ENCODE measurements at places on chromosomes 2 and 18. TPM values are rescaled to one million over a fixed set of nuclear protein-coding genes. Genes with fewer than 3 reads are reported as not detected.

- no peak overlapping the region for H3K27ac ChIP-seq
- no peak for DNase-seq
- H3K36me3 ChIP-seq, result no peaks in the 10 kb centered on the region
- H3K4me3 ChIP-seq, result no peak overlapping the region
These were observed 1290.8 kb downstream of the DPP10 start for GRCh38 chr2:115733190-115733775.

PRSS56 gene
- not detected for total RNA-seq

OXER1 gene
- total RNA-seq, result 1.6 TPM

OR6B3 gene
- total RNA-seq, result not detected

DNA sequence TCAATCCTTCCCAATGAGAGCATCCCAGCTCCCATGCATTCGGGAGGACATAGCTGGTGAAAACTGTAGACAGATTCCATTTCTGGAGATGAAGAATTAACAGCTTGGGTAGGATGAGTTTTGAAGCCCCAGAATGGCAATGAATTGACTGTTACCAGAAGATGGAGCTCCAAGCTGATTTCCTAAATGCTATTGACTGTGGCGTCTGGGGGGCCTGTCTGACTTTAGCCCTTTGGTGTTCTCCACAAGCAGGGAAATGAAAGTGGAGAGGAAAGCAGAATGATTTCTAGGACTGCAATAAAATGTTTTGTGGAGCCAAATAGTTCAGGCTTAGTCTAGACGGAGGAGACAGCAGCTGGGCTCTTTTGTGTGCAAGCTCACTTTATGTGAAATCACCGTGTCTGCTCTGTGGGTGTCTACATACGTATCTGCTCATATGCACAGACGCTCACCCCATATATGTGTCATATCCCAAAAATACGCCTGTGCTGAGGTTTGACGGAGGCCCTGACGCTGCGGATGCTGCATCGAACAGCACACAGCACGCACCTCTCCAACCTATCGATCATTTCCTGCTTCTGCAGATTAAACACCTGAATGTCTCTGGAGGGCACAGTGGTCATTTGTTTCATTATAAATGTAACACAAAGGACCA lies 166.4 kb upstream of the PXDN start:
- DNase-seq, result no peak
- no peak overlapping the region for H3K27ac ChIP-seq
- no peaks in the 10 kb centered on the region for H3K36me3 ChIP-seq
- H3K27me3 ChIP-seq, result no peaks in the 10 kb centered on the region
- no peaks in the 10 kb centered on the region for H3K4me1 ChIP-seq

GPR155 gene
- total RNA-seq, result 0.35 TPM

DNA sequence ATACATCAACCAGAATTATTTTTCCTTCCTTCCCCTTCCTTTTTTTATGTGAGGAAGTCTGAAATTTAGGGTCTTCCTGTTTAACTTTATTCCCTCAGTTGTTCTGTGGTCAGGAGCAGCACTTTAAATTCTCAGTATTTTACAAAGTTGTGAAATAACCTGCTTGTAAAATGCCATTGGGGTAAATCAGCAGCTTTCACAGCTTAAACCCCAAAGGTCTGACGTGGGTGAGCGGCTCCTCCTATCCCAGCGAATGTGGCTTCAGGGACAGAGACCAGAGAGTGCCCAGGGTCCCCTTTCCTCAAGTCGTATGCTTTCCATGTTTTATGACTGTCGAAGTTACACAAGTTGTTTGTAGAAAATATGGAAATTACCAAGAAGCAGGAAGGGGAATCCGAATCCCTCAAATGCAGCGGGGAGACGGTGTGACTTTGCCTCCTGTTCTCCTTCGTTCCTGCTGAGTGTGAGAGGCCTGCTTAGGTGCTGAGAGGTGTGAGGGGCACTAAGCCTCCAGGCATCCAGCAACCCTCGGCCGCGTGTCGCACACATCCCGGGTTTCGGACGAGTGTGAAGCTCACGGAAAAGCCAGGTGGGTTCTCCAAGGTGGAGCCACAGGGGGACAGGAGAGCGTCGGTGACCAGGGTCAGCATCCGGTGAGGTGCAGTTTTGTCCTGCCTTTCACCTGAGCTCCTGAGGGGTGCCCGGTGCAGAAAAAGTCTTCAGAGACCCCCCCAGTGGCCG lies 10.8 kb upstream of the KCNG2 start:
- H3K27me3 ChIP-seq, result peaks cover 19% of the 10 kb centered on the region
- H3K36me3 ChIP-seq, result no peaks in the 10 kb centered on the region
- no peak for DNase-seq
- 0 out of 3 replicates have a peak overlapping the region, but pooled peaks have one; percentile 55 for H3K4me3 ChIP-seq
- H3K27ac ChIP-seq, result no peak overlapping the region

DNA sequence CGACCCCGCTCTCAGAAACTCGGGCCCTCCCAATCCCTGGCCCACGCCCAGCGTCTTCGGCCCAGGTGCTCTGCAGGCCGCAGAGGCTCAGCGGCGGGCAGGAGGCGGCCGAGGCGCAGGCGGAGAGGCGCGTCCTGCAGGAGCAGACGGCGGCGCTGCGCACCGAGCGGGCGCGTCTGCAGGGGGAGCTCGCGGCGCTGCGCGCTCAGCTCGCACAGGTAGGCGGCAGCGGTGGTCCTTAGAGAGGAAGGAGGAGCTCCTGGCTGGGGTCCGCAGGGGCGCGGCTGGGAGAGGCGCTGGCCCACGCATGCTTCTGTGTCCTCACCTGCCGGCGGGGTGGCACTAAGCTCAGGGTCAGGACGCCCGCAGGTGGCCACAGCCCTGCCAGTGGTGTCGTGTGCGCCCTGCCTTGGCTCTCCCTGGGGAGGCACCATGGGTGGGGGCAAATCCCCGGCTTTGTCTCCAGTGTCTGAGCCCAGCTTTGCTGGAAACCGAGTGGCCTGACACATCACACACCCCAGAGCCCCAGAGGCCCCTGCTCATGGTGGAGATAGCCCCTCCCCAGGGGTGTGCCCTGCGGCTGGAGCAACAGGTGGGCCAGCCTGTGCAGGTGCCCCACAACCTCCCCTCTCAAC lies 14.9 kb upstream of the SNED1 start:
- no peaks in the 10 kb centered on the region for H3K4me1 ChIP-seq
- H3K36me3 ChIP-seq, result no peaks in the 10 kb centered on the region
- no peaks in the 10 kb centered on the region for H3K27me3 ChIP-seq

- no peaks in the 10 kb centered on the region for H3K36me3 ChIP-seq
- no peak overlapping the region for H3K4me3 ChIP-seq
- H3K27me3 ChIP-seq, result no peaks in the 10 kb centered on the region
- no peak overlapping the region for H3K27ac ChIP-seq
- no peaks in the 10 kb centered on the region for H3K4me1 ChIP-seq
- DNase-seq, result no peak
These were observed 14.5 kb upstream of the KIF3C start for GRCh38 chr2:25996844-25997243.

ALLC gene
- not detected for total RNA-seq

RAB27B gene
- 0.24 TPM for total RNA-seq

- no peak for DNase-seq
- H3K4me3 ChIP-seq, result no peak overlapping the region
- H3K27me3 ChIP-seq, result no peaks in the 10 kb centered on the region
These were observed 23.4 kb downstream of the CENPA start for GRCh38 chr2:26809211-26809610.

- DNase-seq, result no peak
- no peak overlapping the region for H3K4me3 ChIP-seq
- H3K36me3 ChIP-seq, result peaks cover 7% of the 10 kb centered on the region
- H3K4me1 ChIP-seq, result no peaks in the 10 kb centered on the region
- no peaks in the 10 kb centered on the region for H3K27me3 ChIP-seq
These were observed 56.2 kb downstream of the STRADB start for GRCh38 chr2:201507725-201508124.

- H3K36me3 ChIP-seq, result peaks cover 3% of the 10 kb centered on the region
- no peak overlapping the region for H3K4me3 ChIP-seq
- no peak for DNase-seq
- no peaks in the 10 kb centered on the region for H3K4me1 ChIP-seq
These were observed 1386.5 kb downstream of the RPIA start for GRCh38 chr2:90077948-90078347.

DNA sequence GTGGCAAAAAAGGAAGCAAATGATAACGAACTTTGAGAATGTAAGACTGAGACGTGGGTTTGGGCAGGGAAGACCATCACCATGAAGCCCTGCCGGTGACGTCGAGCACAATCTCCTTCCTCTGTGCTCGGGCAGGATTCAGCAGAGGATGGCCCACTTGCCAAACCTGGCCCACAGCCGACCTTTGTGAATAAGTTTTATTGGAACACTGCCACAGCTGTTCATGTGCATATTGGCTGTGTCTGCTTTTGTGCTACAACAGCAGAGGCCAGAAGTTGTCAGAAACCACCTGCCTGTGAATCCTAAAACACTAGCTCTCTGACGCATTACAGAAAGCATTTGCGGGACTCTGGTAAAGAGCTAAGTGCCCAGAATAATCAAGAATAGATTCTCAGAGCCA lies 223.9 kb downstream of the MYT1L start:
- no peaks in the 10 kb centered on the region for H3K36me3 ChIP-seq
- DNase-seq, result no peak
- H3K27ac ChIP-seq, result no peak overlapping the region
- H3K4me1 ChIP-seq, result no peaks in the 10 kb centered on the region

DNA sequence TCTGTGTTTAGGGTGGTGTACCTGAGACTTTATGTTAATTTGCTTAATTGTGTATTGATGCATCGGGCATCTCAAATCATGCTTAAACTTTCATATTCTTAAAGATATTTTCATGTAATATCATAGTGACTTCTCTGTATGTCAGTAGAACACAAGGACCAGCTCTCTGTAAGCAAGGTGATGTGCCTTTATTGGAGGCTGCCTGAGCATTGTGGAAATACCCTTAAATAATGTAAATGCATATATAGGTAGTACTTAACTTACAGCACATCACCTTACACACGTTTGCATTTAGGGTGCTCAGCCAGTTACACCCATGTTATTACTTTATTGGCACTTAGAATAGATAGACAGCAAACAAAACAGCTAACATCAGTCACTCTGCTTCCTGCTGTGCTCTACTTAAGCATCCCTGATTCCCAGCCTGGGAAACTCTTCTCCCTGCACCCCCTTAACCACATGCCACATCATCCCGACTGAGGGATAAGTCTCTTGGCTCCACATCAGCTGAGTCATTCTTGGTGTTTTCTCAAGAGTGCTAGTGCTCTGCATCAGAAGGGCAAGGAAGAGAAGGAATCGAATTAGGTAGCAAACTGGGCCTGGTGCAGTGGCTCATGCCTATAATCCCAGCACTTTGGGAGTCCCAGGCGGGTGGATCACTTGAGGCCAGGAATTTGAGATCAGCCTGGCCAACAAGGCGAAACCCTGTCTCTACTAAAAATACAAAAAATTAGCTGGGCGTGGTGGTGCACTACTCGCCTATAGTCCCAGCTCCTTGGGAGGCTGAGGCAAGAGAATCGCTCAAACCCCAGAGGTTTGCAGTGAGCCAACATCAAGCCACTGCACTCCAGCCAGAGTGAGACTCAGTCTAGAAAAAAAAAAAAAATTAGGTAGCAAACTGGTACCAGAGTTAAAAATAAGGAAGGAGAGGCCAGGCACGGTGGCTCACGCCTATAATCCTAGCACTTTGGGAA lies 108.7 kb downstream of the MAP3K20 start:
- peaks cover 4% of the 10 kb centered on the region for H3K36me3 ChIP-seq
- no peak overlapping the region for H3K4me3 ChIP-seq
- peak; percentile 59 for DNase-seq
- H3K4me1 ChIP-seq, result peaks cover 5% of the 10 kb centered on the region

GRCh38 chr2:236614551-236614950 lies 44.9 kb downstream of the ACKR3 start:
- H3K27ac ChIP-seq, result no peak overlapping the region
- no peaks in the 10 kb centered on the region for H3K36me3 ChIP-seq
- H3K4me1 ChIP-seq, result no peaks in the 10 kb centered on the region
- H3K4me3 ChIP-seq, result peak overlapping the region; percentile 34
- DNase-seq, result no peak

- no peak for DNase-seq
- H3K36me3 ChIP-seq, result no peaks in the 10 kb centered on the region
- no peak overlapping the region for H3K27ac ChIP-seq
- H3K27me3 ChIP-seq, result no peaks in the 10 kb centered on the region
These were observed 226.7 kb downstream of the NCKAP5 start for GRCh38 chr2:133341575-133341974.

DNA sequence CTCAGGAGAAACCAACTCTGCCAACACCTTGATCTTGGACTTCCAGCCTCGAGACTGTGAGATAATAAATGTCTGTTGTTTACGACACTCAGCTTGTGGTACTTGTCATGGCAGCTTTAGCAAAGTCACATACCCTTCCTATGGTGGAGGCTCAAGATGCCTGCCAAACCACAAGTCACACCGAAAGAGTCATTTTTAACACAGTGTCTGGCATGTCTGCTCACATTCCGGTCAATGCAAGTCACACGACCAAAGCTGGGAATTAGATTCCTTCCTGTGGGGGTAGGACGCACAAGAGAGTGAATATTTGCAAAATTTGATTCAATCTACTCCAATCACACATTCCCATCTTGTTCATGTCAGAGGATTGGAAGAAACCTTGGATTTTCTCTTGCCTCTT lies 24.6 kb downstream of the KCNE4 start:
- no peaks in the 10 kb centered on the region for H3K27me3 ChIP-seq
- no peaks in the 10 kb centered on the region for H3K36me3 ChIP-seq
- no peaks in the 10 kb centered on the region for H3K4me1 ChIP-seq
- DNase-seq, result no peak

DNA sequence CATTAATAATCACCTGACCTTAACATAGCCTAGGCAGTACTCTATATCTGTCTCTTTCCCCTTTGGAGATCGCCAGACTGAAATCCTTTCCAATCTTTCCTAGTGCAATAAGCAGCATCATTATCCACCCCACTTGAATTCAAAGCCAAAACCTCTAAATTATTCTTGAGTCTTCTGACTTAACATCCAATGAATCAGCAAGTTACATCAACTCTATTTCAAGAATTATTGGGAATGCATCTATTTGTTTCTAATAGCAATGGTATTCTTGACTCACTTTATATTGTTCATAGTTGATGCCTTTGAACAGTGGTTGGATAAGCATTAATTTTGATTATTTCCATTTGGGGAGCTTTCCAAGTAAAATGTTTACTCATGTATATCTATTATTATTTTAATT lies 144.8 kb downstream of the ZNF804A start:
- no peaks in the 10 kb centered on the region for H3K4me1 ChIP-seq
- H3K4me3 ChIP-seq, result no peak overlapping the region
- H3K27ac ChIP-seq, result no peak overlapping the region
- H3K27me3 ChIP-seq, result no peaks in the 10 kb centered on the region
- no peak for DNase-seq
- no peaks in the 10 kb centered on the region for H3K36me3 ChIP-seq

DNA sequence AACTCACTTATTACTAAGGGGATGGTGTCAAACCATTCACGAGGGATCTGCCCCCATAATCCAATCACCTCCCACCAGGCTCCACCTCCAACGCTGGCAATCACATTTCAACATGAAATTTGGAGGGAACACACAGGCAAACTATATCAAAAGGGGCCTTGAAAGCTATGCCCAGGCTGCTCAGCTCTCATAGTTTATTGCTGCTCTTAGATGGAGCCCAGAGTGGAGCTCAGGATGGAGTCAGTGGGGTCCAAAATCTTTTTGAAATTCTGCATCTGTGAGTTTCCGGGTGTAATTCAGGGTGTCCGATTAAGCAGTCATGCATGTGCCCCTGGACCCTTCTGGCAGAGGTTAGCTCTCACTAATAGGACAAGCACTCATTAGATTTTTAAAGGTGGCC lies 24.3 kb downstream of the RHOB start:
- DNase-seq, result no peak
- H3K27me3 ChIP-seq, result no peaks in the 10 kb centered on the region
- no peaks in the 10 kb centered on the region for H3K4me1 ChIP-seq

Data from H9 (cell line).